ENCODE measurements at places on chromosomes 4 and X.

- no peak for DNase-seq
Measured at GRCh38 chr4:74752798-74753197, 41.5 kb downstream of the BTC start.

DNA sequence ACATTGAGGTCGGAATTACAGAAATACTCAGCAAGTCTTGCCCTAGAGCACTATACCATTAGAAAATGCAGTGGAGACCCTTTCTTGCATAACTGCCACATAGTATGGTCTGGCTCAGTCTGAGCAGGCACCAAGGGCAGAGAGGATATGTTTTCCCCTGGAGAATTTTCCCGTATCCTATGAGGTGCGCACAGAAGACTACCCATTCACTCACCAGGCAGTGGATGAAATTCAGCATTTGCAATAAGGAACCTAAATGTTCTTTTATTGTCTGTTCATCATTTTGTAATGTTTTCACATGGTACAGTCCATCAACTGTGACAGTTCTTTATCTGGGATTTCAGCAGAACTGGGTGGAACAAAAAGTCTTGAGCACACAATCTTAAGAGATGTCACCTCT, 15.5 kb downstream of the JADE3 start:
- DNase-seq, result no peak

DNA sequence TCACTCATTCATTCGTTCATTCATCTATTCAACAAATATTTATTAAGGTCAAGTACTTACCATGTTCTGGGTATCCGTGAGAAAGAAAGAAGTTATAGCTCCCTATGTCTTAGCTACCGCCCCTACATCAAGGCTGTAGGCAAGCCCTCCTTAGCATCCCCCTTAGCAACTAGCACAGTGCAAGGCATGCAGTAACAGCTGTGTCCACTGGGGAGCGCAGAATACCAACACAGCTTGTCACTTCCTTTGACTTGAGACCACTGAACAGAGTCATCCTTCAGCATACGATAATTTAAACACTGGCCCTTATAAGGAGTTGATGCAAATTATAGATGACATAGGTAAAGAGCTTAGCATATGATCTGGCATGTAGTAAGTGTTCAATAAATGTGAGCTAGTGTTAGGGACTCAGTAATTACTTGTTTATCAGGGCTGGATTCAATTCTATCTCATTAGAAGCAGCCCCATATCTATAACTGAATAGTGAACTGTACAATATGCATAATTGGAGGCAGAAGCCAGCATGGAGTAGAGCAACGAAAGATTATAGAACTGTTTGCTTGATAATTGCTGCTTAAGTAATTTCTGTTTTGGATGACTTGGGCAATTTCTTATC, 8.7 kb downstream of the KIAA1210 start:
- DNase-seq, result peak; percentile 68

DNA sequence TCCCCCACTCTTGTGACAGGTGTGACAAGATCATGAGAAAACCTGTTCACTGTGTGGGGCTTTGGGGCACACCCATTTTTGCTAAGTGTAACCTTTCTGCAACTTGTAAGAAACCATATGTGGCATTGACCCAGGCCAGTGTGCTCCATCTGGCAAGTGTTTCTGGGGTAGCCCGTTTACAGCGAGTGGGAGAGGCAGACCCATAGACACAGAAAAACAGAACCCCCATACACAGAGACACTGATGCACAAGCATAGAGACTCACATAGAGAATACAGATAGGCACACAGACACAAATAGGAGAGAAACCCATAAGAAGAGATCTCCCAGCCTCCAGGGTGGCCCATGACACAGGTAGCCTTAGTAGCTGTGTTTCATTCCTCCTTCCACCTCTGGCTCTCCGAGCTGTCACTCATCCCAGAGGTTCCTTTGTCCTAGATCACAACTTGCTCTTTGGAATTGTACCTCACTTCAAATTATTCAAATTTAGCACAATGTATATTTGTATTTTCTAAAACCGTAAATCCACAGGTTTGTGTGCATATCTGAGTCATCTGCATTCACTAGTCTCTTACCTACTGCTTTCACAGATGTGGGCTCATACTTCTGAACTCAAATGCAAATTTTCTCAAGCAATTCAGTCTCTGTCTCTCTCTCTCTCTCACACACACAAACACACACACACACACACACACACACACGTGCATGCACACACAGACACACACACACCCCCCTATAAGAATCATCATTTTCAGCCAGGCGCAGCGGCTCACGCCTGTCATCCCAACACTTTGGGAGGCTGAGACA, 114.4 kb downstream of the SH3KBP1 start:
- DNase-seq, result peak; percentile 7

GRCh38 chr4:7753271-7753670, 186.4 kb downstream of the AFAP1 start:
- no peak for DNase-seq

DNA sequence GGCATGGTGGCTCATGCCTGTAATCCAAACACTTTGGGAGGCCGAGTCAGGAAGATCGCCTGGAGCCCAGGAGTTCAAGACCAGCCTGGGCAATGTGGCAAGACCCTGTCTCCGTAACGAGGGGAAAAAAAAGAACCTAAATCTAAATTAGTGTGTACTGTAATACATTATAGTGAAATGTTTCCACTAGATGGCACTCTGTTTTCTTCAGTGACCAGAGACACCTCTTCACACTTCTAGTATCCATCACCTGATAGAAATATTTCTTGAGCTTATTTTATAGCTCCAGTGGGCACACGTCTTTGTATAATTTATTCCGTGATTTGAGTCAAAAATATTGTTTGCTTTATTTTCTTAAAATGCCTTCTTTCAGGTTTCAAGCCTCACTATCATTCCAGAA, 600.9 kb upstream of the DIPK2B start:
- no peak for DNase-seq

DNA sequence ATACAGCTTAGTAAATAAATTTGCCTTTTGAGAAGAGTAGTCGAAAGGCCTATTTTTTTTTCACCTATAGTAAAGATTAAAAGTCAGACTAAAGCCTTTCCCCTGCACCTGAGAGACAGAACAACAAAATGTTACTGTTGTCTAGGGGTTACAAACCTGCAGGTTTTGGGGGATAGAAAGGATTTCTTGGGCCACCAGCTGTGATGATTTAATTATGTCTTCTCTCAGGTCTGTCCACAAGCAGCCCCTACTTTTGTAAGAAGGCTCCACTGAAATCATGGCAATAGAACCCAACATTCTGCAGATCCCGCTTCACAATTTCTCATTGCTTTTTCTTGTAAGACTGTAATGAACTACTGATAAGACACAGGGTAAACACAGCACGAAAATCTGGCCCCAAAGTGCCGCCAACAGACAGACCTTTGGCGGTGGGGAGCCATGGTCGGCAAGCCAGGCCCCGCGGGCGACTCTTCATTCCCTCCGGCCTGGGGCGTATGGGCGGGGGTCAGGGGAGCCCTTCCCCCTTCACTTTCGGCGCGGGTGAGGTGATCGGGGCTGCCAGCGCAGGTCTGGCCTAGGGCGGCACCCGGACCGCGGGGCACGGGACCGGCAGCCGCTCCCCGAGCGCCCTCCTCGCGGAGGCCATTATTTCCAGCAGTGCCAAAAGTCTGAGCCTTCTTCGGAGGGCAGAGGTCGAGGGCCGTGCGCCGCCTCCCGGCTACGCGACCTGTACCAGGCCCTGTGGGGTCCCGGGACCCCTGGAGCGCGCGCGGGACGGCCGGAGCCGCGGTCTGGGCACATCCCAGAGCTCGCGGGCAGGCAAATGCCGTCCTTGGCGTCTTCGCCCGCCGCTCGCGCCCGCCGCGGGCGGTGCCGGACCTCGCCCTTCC, 812 bp upstream of the KDM6A start:
- no peak for DNase-seq

DNA sequence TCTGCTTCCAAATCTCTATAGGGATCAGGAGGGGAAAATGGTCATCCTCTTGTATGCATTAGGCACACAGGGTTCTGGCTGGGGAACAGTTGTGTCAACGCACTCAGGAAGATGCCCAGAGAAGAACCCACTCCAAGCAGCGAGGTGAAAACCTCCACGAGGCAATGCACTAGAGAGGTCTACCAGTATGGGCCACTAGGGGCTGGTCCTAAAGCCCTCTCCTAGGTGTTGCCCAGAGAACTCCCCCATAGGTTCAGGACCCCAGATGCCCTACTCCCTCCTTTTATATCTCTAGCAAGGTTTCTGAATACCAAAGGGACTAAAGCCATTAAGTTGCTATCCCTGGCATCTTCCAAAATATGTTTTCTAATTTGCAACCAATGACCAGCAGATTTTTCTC, 142.7 kb upstream of the NLGN4X start:
- DNase-seq, result no peak

- no peak for DNase-seq
Measured at GRCh38 chrX:111492085-111492484, 19.4 kb upstream of the SERTM2 start.

DNA sequence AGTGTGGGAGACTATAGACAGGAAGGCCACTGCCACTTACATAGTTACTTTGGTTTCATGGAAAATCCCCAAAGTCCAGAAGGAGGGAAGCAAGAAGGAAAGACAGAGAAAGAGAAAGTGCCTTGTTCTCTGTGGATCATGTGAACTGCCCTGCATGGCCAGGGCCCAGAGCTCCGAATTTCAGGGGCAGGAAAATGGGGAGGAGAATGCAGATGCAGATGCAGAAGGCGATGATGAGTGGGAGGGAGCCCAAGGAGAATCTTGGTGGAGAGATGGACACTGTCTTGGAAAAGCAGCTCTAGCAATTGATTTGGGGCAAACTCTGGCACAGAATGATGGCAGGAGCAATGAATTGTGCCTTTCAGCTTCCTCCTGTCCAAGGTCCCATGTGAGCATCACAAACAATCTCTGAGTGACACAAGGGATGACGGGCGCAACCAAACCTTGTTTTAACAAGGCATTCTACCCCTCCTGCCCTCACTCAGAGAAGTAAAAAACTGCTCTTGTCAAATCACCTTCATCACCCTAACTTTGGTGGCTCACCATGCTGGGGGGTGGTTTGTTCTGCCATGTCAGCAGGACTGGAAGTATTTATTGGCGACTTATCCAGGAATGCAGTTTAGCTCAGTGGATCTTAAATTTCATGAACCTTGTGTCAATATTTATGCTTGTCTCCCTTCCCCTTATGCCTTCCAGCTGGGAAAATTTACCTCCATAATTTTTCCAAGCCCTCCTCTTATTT, 53.5 kb downstream of the TSC22D3 start:
- DNase-seq, result no peak

DNA sequence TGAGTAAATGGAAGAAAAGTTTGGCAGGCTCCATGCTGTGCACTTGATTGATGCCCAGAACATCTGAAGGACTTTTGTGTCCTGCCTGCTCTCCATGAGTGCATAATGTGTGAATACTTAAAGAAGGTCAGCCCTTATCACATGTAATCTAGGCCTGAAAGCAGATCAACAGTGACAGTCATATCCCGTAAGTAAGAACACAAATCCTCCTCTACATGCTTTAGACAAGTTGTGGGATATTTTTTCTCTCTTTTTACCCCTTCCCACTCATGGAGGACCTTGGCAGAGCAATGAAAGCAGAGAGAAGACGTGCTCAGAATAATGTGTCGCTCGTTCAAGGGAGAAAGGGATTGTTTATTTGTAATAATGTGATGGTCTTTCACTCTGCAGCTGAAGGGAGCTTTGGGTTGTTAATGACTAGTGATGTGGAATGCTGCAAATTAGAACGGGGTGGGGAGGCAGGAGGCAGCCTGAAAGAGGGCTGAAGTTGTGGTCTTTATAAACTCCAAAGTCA, 286.6 kb downstream of the BMPR1B start:
- DNase-seq, result peak; percentile 6
